AG04450 (cell line): ENCODE measurements at places on chromosomes 4 and X. TPM values are rescaled to one million over a fixed set of nuclear protein-coding genes. Genes with fewer than 3 reads are reported as not detected.
A peak's percentile ranks its signal among the peaks of the same experiment; 100 is the strongest.

GRCh38 chrX:38879631-38880220, 78.5 kb downstream of the MID1IP1 start:
- DNase-seq, result no peak

DNA sequence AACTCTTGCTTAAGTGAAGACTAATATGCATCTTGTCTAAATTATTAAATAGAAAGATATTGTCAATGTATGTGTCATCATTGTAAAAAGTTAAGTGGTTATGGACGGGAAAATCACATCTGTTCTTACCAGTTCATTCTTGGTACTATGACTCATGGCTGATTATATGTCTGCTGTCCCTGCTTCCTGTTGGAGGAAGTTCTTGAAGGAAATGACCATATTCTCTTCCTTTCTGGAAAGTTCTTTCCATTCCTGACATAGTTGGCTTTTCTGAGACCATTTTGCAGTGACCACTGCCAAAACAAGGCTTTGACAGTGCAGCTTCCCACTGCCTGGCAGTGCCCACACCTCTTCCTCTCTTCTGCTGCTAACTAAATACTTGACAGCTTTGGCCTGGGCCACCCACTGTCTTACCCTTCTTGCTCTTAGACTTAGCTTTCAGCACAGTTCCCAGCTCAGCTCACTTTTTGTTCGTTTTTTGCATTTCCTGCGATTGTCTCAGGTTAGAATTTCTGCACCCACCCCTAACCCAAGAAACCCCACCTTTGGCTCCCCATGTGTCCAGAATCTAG, 13.2 kb upstream of the CLDN24 start:
- DNase-seq, result peak; percentile 75

- no peak for DNase-seq
These were observed 64.8 kb upstream of the NR0B1 start for GRCh38 chrX:30373951-30374350.

GRCh38 chrX:70605352-70605751, 160.7 kb downstream of the DLG3 start:
- no peak for DNase-seq

GRCh38 chr4:119139822-119140252, 4.2 kb downstream of the MYOZ2 start:
- DNase-seq, result no peak

- DNase-seq, result no peak
These were observed 101.8 kb upstream of the TLR3 start for GRCh38 chr4:185966997-185967775.

Gene ING2
- 7.0 and 10.6 TPM in 2 replicates for polyA plus RNA-seq

Gene AR
- 11.6 and 13.1 TPM in 2 replicates for polyA plus RNA-seq

Gene CENPI
- 3.7 and 5.0 TPM in 2 replicates for polyA plus RNA-seq

Gene MAGEA2
- polyA plus RNA-seq, result not detected in 2 replicates

Gene IL2RG
- not detected in 2 replicates for polyA plus RNA-seq
